ENCODE measurements at places on chromosomes 7 and 10. TPM values are rescaled to one million over a fixed set of nuclear protein-coding genes. Genes with fewer than 3 reads are reported as not detected.

The CC2D2B gene
- 1.2 TPM for total RNA-seq

The PRDX3 gene
- 177 TPM for total RNA-seq

The VWA2 gene
- 0.17 TPM for total RNA-seq

The TWIST1 gene
- 16.3 TPM for total RNA-seq

The COG5 gene
- total RNA-seq = 20.3 TPM

The SLC13A1 gene
- total RNA-seq = not detected

The MYL10 gene
- total RNA-seq = not detected

All from esophagus muscularis mucosa (tissue), 4 donors.